ENCODE measurements at places on chromosomes 2 and 18.
A peak's percentile ranks its signal among the peaks of the same experiment; 100 is the strongest.

DNA sequence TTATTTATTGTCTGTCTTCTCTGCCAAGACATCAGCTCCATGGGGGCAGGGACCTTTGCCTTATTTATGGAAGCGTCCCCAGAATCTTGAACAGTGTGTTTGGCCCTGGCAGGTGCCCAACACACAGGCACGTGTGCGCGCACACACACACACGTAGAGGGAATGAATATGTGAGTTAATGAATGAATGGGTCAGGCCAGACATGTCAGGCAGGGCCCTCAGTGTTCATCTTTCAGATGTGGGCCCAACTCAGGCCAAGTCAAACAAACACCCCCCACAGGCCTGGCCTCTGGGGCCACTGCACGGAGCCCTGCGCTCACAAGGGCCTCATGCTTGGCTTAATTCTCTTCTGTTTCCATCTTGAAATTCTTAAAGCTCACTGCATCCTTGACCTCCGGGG is 54.1 kb downstream of the DYSF start:
- no peak for DNase-seq

DNA sequence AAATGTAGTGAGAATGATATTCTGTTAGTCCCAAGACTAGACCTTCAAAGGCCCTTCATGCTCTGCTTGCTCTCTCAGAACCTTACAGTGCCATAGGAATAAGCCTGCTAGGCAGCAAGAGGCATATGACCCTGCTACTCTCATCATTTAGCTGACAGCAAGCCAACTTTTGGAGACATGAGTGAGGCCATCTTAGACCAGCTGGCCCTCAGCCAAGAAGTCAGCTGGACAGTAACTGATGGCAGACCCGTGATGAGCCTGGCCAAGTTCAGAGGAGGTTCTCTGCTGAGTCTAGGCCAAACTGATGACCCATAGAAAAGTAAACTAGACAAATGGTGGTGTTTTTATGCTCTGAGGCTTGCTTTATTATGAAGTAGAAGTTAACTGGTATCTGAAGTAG is 82.6 kb downstream of the C18orf54 start:
- DNase-seq: no peak

DNA sequence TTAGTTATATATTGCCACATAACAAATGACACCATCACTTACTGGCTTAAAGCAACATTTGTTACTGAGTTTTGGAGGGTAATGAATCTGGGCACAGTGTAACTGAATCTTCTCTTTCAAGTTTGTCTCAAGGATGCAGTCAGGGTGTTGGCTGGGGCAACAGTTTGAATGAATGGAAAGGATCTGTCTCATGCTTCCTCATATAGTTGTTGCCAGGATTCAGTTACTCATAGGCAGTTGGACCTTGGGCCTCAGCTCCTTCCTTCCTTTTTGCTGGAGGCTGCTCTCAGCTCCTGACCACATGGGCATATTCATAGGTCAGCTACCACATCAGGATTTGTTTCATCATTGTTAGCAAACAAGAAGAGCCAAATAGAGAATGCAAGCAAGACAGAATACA is 466.1 kb upstream of the MC4R start:
- DNase-seq: no peak

- DNase-seq: no peak
These were observed 34.9 kb downstream of the NAB1 start for GRCh38 chr2:190683802-190684201.

DNA sequence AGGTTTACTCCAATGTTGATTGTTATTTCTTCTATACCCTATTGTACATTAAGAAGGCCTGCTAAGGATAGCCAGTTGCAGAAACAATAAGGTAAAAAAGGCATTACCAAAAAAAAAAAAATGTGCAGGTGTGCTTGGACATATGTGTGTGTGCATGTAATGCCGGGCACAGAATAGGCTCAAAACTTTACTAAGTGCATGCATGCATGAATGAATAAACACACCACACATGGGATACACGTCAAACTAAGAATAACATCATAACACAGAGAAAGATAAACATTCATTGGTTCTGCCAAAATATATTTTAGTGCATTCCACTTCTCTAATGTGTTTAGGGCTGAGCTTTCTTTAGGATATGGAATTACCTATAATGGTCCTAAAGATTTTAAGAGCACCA is 298.2 kb downstream of the TCF4 start:
- DNase-seq: no peak

- DNase-seq: no peak
These were observed 60.6 kb upstream of the CUL3 start for GRCh38 chr2:224645722-224646121.

GRCh38 chr2:236507393-236508085 is 62.1 kb upstream of the ACKR3 start:
- DNase-seq: no peak

DNA sequence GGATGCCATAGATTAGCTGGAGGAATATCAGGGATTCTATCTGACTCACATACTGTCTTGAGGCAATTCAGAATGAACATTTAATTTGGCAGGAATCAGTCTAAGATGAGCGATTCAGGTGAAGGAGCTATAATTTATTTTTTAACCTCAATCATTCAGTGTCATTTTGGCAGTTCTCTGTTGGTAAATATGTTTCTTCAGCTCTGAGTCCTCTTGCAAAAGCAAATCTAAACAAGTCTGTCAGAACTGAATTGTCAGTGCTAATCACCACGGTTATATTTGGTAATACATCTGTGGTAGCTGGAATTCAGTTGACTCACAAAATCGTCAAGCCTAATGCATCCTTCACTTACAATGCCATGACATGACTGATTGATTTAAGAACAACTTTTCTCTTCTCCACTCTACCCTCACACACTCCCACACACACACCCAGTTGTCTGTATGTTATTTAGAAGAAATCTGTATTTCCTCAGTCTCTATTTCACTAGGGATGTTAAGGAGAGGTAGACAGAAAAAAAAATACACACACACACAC is 516.6 kb upstream of the NXPH2 start:
- DNase-seq: no peak

GRCh38 chr18:30675493-30675892 is 367.0 kb downstream of the DSC3 start:
- DNase-seq: no peak

DNA sequence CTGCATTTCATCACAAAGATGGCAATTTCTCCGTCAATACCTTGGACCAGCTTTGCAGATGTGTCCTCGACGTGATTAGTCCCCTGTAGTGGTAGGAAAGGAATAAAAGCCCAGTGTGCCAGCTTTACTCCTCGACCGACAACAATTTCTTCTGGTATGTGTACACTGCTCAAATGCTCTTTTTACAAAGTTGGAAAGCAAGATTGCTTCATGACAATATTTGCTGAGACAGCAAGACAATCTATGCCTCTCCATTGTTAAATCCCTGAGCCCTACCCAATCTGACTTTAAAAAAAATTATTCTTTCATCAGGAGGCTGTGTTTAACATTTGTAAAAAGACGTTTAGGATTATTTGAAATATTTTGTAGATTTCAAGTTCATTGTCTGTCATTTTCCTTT is 27.6 kb upstream of the ZEB2 start:
- DNase-seq: no peak

GRCh38 chr2:232230560-232230959 is 148.0 kb upstream of the ALPP start:
- no peak for DNase-seq

GRCh38 chr2:37713258-37713700 is 41.8 kb upstream of the CDC42EP3 start:
- DNase-seq: peak; percentile 80

DNA sequence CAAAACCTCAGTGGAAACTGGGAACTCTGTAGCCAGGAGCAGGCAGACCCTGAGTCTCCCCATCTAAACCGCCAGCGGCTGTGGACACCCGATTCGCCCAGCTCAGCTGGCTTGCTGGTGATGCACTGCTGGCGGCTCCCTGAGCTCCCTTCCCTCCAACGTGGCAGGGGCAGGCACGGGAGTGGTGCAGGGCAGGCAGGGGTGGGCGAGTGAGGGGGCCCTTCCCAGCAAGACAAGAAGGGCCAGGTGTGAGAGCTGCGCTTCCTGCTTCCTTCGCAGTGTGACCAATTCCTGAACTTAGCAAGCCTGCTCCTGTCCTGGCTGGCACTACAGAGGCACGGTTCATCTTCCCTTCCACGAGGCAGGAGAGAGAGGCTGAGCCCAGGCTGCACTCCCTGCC is 12.3 kb upstream of the SEMA4C start:
- no peak for DNase-seq

GRCh38 chr2:121044412-121044811 is 240.6 kb downstream of the TFCP2L1 start:
- DNase-seq: no peak

DNA sequence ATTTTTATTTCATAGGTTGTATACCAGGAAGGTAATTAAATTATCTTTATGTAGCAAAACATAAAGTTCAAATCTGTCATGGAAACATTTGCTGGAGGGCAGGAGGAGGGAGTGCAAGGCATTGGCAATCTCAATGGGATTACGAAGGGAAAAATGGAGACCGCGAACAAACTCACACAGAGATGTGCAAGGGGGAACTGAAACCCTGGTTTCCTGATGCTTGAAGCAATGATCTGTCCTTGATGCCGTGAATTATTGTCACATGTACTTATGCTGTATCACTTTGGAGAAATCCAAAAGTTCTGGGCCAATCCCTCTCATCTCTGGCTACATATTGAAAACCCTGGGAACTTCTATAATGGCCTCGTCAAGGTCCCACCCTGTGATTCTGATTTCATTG is 65.0 kb upstream of the MFF start:
- DNase-seq: no peak

GRCh38 chr18:49531678-49532153 is 30.1 kb upstream of the LIPG start:
- no peak for DNase-seq

DNA sequence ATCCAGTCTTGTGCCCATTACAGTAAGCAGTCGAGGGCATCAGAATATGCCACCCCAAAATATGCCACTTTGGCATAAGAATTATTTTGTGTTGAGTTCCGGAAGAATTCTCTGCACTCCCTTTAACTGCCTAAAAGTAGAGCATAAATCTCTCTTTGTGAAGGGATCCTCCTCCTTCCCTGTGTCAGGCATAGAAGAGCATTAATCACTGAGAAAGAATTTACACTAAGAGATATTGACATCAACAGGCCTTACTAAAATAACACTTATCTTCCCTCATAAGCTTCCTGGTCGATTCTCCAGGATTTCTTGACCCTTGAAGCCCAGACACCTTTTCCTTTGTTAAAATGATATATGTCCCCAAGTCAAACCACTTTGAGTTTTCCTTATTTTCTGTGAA is 27.6 kb upstream of the KYNU start:
- no peak for DNase-seq

DNA sequence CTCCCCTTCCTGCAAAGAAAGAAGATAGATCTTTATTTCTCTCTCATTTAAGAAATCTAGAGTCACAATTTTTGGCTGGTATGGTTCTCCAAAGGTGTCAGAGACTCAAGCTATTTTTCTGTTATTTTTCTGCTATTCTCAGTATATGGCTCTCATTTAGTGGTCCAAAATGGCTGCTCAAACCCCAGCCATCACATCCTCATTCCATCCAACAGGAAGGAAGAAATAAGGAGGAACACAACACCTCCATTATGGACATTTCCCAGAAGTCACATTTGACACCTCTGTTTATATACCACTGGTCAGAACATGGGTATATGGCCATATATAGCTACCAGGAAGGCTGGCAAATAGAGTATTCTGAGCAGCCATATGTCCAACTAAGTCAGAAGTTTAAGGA is 7.4 kb upstream of the DDX1 start:
- DNase-seq: no peak

DNA sequence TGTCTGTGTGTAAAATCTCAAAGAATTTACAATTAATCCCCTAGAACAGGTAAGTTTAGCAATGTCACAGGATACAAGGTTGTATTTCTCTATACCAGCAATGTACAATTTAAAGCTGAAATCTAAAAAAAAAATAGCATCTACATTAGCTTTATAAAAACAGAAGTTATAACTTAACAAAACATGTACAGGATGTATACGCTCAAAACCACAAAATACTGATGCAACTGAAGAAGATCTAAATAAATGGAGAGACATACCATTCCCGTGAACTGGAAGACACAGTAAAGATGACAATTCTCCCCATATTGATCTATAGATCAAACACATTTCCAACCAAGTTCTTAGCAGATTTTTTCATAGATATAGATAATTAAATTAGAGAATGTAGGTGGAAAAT is 17.5 kb upstream of the RANBP2 start:
- DNase-seq: no peak

GRCh38 chr2:158600155-158600802 is 143.5 kb downstream of the PKP4 start:
- DNase-seq: peak; percentile 82

Measured in GM04504 (cell line).